ENCODE measurements at places on chromosomes 1 and 21.
A peak's percentile ranks its signal among the peaks of the same experiment; 100 is the strongest.

GRCh38 chr21:33067457-33067856, 2.5 kb upstream of the OLIG1 start:
- DNase-seq, result no peak

DNA sequence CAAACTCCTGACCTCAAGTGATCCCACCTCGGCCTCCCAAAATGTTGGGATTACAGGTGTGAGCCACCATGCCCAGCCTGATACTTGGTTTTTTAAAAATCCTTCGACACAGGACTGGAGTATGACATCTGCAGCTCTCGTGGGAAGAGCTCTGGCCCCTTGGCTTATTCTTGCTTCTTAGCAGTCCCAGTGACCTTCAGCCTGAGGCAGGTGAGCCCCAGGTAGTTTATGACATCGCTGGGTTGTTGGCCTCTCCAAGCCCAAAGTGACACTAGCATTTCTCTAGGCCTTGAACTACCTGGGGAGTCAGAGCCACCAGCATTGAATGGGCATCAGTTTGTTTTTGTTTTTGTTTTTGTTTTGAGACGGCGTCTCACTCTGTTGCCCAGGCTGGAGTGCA, 15.9 kb upstream of the IFNGR2 start:
- no peak for DNase-seq

- DNase-seq, result no peak
These were observed 13.2 kb downstream of the KRTAP26-1 start for GRCh38 chr21:30306884-30307283.

DNA sequence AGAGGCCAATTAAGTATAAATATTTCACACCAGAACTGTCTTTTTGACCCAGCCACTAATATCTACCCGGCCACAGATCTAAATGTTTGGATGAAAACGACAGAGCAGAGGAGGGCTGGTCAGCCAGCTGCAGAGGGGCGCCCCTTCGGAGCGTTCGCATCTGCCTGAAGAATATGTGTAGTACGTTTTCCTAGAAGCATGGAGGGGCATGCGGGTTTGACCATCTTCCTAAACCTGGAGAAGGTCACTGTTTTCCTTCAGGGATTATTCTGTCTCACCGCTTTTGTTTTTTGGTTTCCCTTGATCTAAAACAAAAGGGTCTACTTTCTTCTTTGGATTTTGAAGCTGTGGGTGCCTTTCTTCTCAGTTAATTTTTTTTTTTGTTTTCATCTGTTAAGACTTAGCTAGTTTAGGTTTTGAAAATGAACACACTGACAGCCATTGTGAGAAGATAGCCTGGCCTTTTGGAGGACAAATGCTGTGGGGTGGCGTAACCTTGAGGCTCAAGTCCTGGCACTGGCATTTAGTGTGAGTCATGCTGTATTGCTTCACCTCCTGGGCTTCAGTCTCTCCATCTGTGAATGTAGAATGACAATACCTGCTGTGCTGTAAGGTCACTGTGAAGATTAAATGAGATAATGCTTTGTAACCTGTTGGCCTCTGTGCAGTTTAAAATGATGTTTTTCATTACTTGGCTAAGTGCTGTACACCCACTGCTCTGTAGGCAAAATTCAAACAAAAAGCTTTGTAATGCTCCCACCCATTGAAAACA, 74.1 kb upstream of the IRF2BP2 start:
- DNase-seq, result no peak

DNA sequence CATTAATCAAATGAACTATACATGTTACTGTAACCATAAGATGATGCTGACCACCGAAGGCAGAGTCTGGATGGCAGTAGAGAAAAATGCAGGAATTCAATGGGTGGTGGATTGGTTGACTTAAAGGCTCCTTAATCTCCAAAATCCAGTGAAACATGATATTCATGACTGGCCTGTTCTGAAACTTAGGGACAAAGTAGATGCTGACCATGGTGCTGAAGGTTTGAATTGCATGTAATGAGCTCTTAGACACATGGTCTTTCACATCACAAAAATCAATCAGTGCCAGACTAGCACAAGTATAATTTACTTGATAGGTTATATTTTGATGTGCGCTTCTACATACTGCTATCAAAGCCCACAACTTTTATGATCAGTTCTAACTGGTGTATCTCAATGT, 30.9 kb upstream of the NTMT2 start:
- no peak for DNase-seq

GRCh38 chr1:231727171-231727570, 100.6 kb downstream of the DISC1 start:
- DNase-seq, result no peak

- DNase-seq, result peak; percentile 22
These were observed 293.6 kb downstream of the PTPRC start for GRCh38 chr1:198932351-198932991.

DNA sequence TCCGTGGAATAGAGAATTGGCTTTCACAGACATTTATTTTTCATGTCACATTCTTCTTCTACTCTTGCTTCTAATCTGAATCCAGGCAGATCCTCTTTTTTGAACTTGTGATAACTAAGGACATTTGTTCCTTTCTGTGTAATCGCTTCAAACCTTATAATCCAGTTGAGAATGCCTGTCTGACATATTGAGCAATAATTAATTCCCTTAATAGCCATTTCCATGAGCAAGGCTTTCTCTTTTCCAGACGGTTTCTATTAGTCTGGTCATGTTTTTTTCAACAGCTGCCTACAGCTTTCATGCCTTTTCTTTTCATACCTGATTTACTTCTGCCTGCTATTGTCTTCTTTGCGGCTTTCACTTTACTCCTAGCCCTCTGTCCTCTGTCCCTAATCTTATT, 163.4 kb downstream of the CYYR1 start:
- DNase-seq, result no peak

- DNase-seq, result peak; percentile 69
These were observed 60.3 kb upstream of the KRTAP19-8 start for GRCh38 chr21:31098576-31099005.

Measured in B cell (primary cell).